ENCODE measurements at places on chromosomes 16 and 17.

GRCh38 chr16:79628501-79628975 lies 28.0 kb upstream of the MAF start:
- DNase-seq: no peak

DNA sequence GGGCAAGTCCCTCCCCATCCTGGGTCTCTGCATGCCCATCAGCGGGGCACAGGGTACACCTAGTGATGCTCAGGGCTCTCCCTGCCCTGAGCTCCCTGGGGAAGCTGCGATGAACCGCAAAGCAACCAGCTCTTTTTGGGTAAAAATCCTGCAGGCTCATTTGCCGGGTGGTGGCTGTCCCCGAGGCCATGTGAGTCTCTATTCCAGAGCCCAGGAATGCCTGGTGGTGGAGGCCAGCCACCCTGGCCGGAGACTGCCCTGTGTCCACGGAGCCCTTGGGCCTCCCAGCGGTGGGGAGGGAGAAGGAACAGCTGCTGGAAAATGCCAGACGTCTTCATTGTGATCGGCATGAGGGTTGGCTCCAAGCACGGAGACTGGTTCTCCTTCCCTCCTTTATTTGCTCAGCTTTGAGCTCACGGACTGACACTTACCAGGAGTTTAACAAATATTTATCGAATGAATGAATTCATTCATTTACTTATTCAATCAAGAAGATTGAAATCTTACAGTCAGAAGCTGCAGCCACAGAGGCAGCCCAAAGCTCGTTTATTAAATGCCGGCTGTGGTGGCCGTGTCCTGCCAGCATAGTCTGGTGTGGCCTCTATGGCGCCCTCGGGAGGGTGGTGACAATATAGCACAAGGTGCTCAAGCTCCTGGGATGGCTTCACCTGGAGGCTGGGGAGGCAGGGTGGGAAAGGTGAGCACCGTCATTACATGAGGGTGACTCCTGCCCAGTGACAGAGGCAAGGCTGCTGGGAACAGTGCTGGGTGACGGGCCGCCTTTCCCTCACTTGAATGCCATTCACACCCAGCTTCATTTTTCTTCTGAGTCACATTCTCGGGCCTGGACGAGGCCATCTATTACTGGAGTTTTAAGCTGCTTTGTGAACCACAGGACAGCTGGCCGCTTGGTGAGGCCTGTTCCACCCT lies 31.1 kb upstream of the JPH3 start:
- DNase-seq: peak; percentile 56

GRCh38 chr17:33972763-33973162 lies 282.3 kb upstream of the CCL2 start:
- no peak for DNase-seq

DNA sequence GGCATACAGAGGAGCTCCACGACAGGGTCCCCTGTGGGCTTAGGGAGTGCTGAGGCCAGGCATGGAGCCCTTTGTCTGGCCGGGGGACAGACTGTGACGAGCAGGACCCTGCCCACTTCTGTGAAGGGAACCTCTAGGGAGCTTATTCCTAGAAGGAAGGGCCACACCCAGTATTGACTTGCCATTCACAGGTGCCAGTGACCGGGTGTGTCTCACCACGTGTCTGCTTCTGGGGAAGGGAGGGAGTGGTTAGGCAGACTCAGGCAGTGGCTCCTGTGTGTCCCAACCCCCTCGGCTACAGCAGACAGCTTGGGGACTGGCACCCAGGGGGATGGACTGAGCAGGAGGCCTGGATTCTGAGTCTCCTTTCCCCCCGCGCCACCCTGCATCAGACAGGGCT lies 57.2 kb downstream of the SOCS1 start:
- peak; percentile 86 for DNase-seq

GRCh38 chr17:73283250-73283649 lies 21.6 kb upstream of the CPSF4L start:
- no peak for DNase-seq

GRCh38 chr16:57564571-57565270 lies 22.3 kb downstream of the ADGRG5 start:
- DNase-seq: no peak

GRCh38 chr16:80672379-80672778 lies 131.6 kb downstream of the DYNLRB2 start:
- no peak for DNase-seq
